HAP-1 (cell line): ENCODE measurements at places on chromosomes 2 and 18.

- DNase-seq = peak; percentile 19
Observed at GRCh38 chr2:191866675-191867506, 20.0 kb upstream of the CAVIN2 start.

GRCh38 chr2:55721596-55722215 lies 28.1 kb upstream of the PNPT1 start:
- no peak for DNase-seq

GRCh38 chr18:78309924-78310323 lies 669.7 kb upstream of the SALL3 start:
- no peak for DNase-seq

- DNase-seq = peak; percentile 95
Observed at GRCh38 chr18:9913526-9914333, at the start of gene VAPA. Gene VAPA, plus strand, starts transcription at chr18:9914016. Its CDS starts 241 bp downstream, at chr18:9914257.

DNA sequence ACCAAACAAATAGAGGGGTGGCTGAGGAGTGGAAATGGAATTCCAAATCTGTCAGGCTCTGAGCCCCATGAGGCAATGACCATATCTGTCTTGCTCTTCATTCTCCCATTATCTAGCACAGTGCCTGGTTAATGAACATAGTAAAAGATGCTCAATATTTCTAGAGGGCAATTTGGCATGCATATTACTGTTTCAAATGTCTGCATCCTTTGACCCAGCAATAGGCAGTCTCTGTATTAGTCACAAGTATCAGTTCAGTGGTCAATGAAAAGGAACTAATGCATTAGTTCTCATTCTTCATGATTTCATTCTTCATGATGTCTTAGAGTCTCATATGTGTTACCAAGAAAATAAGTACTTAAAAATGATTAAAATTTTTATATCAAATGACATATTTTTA lies 28.4 kb upstream of the MALL start:
- DNase-seq = no peak

- peak; percentile 22 for DNase-seq
Observed at GRCh38 chr2:227163485-227163997, 464 bp downstream of the COL4A4 start.

- no peak for DNase-seq
Observed at GRCh38 chr2:1571477-1572417, 158.5 kb downstream of the TPO start.

GRCh38 chr2:206274434-206275311 lies at the start of gene ZDBF2:
Gene ZDBF2, plus strand, starts transcription at chr2:206274663. Its CDS starts 7,187 bp downstream, at chr2:206281850.
- DNase-seq = peak; percentile 67

DNA sequence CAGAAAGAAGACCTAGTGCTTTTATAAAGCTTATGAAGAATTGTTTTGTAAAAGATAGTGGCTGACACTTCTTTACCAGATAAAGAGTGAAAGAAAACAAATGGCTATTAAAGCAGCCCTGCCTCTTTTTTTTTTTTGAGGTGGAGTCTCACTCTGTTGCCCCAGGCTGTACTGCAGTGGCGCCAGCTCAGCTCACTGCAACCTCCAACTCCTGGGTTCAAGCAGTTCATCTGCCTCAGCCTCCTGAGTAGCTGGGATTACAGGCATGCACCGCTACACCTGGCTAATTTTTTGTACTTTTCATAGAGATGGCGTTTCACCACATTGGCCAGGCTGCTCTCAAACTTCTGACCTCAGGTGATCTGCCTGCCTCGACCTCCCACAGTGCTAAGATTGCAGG lies 12.9 kb downstream of the ARPC2 start:
- DNase-seq = peak; percentile 90

DNA sequence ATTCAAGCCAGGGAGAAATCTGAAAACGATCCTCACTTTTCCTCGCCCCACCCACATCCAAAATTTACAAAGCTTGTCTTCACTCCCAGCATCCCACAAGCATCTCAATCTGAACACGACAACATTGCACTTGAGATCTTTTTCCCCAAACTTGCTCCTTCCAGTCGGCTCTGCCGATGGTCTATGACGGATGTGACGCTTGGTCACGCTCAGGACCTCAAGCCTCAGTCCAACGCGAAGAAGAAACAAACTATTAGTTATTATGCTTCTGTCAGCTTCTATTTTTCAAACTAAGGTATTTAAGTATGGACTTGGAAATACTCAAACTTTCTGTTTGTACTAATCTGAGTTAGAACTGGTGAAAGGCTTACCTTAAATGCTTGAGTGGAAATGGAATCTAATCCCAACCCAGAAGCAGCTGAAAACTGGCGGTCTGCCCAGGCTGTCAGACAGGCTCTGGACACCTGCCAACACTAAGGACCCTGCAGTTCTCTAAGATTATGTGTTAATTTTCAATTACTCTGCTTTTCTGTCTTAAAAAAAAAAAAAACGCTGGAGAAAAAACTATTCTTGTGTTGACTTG lies 132.1 kb upstream of the DNMT3A start:
- peak; percentile 29 for DNase-seq

DNA sequence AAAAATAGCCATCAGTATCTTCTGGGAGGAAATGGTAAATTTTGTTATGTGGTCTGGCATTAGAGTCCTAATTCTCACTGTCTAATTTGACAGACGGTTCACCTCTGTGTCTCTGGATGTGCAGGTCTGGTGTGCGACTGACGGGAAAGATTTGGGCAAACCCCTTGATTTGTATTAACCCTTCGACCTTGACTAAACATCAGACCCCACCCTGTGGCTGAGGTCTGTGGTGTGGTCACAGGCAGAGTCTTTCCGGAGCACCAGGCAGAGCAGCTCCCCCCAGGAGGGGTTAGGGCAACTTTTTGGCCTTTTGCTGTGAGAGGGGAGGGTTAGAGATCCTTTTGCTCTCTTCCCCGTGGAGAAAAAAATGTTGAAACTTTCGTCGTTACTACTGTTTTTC lies 6.4 kb downstream of the TWIST2 start:
- DNase-seq = no peak

DNA sequence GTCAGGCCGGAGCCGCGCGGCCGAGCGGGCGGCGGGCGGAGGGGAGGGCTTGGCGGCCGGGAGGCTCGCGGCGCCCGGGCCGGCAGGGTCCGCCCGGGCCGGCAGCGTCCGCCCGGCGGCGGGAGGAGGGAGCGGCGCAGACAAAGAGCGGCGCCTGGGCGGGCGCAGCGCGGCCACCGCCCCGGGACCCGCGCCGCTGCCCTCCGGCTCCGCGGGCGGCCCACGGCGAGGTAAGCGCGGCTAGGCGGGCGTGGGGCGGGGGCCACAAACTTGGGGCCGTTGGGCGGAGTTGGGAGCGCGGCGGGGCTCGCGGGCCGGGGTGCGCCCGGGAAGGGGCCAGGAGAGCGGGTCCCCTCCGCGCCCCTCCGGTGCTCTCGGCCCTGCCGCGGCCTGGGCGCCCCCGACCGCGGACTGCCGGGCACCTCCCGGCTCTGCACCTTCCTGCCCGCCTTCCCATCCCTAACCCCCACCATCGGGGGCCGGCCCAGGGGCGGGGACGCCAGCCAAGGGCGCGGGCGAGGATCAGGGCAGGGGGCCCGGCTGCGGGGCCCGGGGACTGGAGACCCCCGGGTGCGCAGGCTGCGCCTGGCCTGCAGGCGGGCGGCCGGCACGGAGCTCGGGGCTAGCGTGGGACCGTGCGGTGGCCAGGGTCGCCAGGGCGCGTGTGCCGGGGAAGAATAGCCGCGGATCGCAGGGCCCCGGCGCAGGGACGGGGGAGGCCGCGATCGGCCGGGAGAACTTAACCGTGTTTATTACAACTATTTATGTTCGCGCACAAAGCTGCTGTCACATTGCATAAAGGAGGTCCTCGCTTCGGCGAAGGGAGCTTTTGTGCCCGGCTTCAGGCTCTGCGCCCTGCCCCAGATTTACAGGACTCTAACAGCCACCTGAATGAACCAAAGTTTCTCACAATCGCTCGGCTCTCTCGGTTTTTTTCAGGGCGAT lies at the start of gene NCK2:
Gene NCK2 (plus strand): TSS at position 4 of the 945 bp plus-strand sequence. CDS start 110,152 bp downstream, outside the sequence.
- DNase-seq = peak; percentile 57

DNA sequence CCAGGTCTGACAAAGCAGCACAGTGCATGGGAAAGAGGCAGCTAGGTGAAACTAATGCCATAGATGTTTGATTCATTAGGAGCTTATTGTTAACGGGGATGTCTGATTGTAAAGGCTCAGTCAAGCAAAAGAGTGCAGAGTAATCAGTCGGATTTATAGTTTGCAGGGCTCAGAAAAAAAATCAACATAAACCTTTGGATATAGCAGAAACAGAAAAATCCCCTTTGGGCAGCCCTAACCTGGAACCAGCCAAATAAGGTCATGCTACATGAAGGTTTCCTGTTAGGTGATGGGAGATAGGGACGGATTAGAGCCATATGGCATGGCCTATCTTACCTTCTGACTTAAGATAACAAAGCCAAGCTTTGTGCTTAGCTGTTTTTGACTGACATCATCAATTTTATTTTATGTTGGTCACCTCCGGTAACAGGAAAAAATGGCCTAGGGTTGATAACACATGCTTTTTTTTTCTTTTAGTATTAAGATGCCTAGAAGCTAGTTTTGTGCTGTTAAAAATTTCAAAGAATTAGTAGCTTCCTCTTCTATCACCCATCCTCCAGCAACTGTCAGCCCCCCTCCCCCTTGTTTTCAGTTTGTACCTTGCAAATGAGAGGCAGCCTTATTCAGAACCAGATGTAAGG lies 60.7 kb upstream of the ZEB2 start:
- peak; percentile 13 for DNase-seq

DNA sequence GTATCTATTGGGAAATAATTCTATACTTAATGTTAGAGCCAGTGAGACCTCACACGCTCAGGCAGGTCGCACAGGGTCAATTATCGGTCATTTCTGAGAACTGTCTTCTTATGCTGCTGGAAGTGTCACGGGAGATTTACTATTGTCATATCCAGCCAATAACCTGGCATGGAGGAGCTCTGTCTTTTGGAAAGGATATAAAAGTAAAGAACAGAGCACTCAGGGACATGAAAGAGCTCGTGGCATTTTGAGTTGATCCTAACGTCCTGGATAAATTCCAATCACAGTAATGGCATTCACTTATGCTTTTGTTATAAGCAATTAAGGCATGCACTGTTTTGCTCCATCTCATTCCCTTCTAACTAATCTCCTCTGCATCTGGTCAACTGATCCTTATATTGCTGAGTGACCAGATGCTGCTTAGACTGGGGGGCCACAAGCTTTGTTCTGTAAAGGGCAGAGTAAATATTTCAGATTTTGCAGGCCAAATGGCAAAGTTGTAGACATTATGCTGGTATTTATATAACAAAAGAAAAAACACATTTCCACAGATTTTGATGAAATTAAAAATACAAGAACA lies 453.5 kb upstream of the SMIM21 start:
- DNase-seq = no peak

DNA sequence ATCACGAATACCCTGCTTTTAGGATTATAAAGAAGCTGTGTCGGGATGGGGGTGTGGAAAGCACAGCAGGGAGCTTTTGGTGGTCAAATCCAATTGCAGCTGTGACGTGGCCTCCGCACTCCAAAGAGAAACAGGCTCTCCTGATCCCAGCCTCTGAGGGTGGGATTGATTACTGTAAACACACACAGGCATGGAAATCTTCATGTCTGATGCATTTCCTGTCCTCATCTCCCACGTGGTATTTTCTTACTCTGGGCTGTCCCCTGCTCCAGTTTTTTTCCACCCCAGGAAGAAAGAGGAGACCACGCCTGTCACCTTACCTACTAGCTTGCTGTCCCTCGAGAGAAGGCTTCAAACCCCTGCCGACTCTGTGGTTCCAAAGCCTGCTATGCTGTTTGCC lies 22.7 kb downstream of the RNF152 start:
- no peak for DNase-seq

GRCh38 chr18:75945265-75945933 lies 517.9 kb upstream of the SMIM21 start:
- no peak for DNase-seq

DNA sequence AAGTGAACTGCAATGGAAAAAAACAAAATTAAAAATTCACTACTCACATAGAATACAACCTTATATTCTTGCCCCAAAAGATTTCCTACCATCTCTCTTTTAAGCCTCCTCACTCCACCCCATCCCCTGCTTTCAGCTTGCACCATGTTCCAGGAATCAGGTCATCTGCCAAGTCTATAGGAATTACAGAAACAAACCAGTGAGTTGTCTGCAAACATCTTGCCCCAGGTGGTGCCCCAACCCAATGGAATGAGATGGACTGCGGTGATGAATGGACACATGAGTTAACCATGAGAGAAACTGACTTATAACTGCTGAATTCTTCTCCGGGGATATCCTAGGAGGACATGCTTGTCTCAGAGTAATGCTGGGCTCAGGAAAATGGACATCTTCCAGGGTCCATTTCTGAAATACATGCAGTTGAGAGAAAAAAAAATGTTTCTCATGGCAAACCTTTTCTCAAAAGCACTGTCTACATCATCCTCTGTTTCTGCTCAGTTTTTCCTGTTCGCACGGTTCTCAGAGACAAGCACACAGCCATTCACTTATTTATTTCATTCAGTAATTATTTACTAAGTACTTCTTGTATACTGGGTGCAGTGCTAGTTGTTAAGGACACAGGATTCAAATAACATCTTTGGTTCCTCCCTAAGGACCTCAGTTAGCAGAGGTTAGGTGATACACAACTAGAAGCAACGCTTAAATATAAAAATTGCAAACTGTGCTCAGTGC lies 350.0 kb downstream of the RND3 start:
- no peak for DNase-seq

- no peak for DNase-seq
Observed at GRCh38 chr18:78514910-78515670, 464.5 kb upstream of the SALL3 start.

DNA sequence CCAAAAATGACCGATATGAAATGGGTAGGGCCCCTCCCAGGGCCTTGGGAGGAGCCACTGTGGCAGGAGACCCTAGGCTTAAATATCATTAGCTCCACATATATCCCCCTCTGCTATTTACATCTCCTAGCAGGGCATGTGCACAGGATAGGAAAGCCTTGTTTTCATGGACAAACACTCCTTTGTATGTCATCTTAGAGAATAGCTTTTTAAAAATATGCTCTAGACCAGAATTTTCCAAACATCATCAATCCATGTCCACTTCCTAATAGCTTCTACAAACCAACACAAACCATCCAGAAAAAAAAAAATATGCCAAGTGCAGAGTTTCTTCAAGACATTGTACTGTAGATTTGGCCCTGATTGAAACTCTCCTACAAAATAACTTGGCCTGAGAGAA lies 10.8 kb downstream of the DAPL1 start:
- no peak for DNase-seq

- no peak for DNase-seq
Observed at GRCh38 chr18:77970814-77971213, 721.2 kb downstream of the GALR1 start.
